ENCODE measurements at places on chromosomes 2 and 18.

DNA sequence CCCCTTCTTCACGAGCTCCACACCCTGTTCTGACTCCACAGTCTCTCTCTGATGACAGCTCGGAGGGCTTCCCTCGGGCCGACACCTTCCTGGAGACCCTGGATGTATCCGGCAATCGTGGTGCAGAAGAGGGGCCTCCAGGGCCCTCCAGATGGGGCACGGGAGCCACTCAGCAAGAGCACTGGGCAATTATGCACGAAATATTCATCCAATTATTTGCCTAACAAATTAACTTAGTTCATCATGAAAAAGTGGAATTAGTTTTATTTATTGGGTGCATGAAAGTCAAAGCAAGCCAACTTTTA, 277.3 kb upstream of the HDAC4 start:
- no peak for DNase-seq

DNA sequence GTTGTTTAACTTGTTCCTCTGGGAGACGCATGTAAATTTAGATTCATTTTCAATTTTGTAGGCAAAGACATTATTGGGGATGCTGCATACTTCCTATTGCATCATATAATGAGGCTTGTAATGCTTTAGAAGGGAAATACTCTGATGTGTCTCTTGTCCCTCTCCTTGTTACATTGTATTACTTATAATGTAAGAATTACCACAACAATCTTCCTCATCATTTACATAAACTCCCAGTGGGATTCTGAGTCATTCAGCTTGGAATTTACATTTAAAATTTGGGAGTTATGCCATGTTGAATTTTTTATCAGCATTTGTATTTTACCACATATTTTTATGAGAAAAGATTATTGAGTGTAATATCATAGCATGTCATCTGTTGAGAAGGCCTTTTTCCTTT, 963.4 kb upstream of the NRXN1 start:
- peak; percentile 5 for DNase-seq

DNA sequence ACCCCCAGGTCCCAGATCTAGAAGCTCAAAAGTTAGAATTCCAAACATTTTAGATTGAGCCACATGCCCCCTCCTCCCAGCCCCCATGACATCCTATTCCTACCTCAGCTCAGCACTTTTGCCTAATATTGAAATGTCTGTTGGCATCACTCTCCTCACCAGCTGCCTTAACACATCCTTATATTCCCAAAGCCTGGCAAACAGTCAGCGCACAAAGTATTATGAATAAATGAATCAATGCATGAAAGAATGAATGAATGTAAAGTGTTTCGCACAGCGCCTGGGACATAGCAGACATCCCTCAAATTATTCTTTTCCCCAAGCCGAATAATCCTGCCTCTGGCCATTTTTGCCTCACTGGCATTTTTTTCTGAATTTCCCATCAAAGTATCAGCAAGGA, 175.8 kb downstream of the TNS1 start:
- DNase-seq: no peak

GRCh38 chr18:27797484-27797883, 379.4 kb downstream of the CDH2 start:
- DNase-seq: no peak

DNA sequence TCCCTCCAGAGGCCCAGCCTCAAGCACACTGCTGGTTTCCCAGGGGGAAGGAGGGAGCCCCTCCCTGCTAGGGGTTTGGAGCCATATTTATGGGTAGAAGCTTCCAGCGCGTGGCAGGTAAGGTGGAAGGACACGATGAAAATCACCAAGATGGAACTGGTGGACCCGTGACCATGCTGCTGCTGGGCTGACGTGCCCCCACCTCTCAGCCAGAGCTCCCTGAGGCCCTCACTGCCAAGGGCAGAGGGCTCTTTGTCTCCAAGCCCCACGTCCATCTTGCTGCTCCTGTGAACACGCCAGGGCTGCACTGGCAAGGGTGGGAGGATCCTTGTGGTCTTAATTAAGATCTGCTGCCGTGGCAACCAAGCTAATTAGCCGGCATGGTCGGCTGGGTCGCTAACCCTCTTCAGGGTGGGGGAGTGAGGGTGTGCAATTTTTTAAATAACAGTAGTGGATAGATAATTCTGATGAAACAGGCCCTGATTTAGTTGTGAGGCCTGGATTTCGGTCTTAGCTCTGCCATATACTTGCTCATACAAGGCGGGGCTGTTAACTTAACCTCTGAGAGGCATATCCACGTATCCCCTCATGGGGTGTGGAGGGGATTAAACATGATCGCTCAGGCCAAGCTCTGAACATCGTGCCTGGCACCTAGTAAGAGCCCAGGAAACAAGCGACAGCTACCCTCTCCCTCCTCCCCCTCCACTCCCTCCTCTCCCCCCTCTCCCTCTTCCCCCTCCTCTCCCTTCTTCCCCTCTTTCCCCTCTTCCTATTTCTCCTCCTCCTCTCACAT, 232.8 kb downstream of the CELF4 start:
- no peak for DNase-seq

DNA sequence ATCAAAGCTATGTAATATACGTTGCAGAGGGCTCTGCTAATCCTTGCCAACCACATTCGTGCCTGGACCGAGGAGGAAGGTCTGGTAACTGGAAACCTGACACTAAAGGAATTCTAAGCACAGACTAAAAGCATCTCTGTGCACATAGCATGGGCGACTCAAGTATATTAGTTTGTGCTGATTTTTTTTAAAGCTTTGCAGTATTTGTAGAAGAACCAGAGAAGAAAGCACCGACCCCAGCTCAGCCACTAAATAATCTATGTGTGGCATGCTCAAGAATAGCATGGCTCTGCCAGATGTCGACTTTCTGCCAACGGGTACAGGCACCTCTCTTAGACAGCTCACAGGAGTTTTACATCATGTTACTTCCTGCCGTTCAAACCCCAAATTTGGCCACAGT, 73.2 kb upstream of the NRP2 start:
- no peak for DNase-seq

DNA sequence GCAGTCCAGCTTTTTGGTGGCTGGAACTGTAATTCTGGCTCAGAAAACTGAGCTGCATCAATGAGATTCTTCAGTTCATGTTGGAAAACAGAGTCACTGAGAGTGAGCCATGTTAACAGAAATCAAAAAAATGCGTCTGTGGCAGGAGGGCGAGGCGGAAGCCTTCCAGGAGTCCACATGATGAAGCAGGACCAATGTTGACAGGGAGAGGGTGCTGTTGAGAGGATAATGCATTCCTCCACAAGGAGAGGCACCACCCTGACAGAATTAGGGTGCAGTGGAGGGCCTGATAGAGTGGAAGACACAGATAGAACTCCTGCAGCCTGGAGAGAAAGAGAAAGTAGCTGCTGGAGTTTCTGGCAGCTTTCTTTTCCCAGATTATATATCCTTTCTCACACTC, 111.5 kb downstream of the MGAT5 start:
- no peak for DNase-seq

GRCh38 chr18:42635378-42636048, 480.0 kb downstream of the RIT2 start:
- no peak for DNase-seq

DNA sequence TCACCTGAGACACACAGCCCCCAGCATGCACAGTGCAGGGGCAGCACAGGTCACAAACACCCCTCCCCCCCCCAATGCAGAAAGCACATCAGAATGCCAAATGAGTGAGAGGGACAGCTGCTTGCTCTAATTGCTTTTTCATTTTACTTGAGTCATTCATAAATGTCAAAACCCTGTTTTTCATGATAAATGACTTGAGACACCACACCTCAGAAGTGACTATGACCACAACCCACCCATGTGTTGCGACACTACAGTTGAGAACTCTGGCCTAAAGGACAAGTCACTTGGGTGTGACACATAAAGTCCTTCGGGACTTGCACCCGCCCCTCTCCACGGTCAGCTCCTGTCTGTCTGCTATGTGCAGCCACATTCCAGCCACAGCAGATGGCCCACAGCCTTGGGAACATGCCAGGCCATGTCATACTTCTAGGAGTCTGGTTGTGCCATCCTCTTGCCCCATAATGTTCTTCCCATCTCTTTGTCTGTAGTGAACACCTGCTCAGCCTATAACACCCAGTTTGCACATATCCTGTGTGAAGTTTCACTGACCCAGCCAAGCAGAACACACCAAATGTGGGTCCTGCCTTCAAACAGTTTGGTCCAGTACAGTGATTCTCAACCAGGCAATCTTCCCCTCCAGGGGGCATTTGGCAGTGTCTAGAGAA, 30.2 kb upstream of the RIOK3 start:
- DNase-seq: peak; percentile 41

GRCh38 chr2:128036748-128037607, 9.1 kb upstream of the SAP130 start:
- no peak for DNase-seq

DNA sequence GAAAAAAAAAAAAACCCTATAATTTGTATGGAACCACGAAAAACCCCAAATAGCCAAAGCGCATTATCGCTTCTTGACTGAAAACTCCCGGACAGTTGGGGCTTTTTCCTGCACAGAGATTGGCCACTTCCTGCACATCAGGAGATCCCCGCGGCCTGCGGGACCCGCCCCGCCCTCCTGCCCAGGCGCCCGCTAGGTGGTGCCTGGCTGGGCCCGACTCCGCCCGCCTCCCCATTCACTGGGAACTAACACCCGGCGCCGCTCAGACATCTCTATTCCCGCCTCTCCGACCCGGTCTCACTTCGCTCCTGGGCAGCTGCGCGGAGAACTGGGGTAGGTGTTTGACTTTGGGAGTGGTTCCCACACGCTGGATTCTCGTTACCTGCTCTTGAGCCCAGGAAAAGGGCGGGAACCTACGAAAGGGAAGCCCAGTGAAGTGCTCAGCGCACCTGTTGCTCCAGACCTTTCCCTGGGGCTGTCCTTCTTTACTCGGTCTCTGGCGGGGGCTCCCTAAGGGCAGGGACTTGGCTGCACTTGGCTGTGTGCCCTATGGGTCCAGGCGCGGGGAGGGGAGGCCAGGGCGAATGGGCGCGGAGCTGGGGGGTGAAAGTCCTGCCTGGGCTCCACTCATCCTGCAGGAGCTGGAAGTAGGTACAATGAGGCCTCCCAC, at the start of gene HMSD:
HMSD (plus strand) TSS at position 234 of the 670 bp plus-strand sequence. CDS start 4,155 bp downstream, outside the sequence.
- peak; percentile 34 for DNase-seq

DNA sequence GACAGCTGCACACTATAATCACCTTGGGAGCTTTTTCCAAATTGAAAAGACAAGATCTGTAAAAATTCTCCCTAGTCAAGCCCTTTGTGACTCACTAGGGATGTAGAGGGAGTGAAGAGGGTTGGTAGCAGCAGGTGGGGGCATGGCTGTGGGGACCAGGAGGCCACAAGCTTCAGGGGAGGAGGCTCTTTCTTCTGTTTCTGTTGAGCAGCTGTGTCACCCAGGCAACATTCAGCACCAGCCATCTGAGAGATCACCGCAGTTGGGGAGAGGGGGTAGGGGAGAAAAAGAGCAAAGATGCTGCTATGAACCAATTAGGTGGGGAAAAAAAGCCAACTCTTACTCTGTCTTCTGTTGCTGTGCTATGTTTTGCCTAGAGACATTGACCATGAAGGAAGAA, 352.3 kb upstream of the MEIS1 start:
- no peak for DNase-seq
